ENCODE measurements at places on chromosomes 16 and 17. TPM values are rescaled to one million over a fixed set of nuclear protein-coding genes. Genes with fewer than 3 reads are reported as not detected.

Gene HOXB5
- total RNA-seq = 4.4 TPM

Gene CD300LB
- 1.3 TPM for total RNA-seq

- no peak for DNase-seq
Measured at GRCh38 chr16:51801635-51802034, 650.6 kb upstream of the SALL1 start.

GRCh38 chr17:46046957-46047356 lies 47.9 kb downstream of the STH start:
- no peak for DNase-seq

DNA sequence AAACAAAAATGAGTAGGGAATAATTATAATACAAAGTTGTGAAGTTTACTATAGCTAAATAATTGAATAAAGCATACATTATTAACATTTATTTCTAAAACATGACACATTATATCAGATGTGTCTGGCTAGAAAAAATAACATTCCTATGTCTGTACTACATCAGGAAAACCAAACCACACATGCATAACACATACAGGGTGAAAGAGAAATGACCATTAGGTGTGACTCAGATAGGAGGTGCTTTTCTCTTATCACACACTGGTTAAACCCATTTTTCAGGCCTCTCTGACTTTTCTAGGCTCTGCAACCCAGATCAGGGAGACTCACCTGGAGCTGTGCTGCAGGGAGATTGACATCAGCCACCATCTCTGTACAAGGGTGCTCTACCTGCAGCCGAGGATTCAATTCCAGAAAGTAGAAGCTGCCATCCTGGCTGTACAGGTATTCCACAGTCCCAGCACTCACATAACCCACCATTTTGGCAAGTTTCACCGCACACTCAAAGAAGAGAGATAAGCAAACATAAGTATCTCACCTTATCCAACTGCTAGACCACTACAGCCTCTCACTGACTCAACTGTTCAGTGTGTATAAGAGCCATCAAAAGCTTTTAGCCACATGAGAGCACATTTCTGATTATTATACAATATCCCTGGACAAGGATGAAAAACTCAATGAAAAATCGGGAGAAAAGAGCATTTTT lies 116.6 kb upstream of the C17orf78 start:
- DNase-seq = no peak

- DNase-seq = no peak
Measured at GRCh38 chr16:89697161-89697615, 4.3 kb downstream of the SPATA2L start.

DNA sequence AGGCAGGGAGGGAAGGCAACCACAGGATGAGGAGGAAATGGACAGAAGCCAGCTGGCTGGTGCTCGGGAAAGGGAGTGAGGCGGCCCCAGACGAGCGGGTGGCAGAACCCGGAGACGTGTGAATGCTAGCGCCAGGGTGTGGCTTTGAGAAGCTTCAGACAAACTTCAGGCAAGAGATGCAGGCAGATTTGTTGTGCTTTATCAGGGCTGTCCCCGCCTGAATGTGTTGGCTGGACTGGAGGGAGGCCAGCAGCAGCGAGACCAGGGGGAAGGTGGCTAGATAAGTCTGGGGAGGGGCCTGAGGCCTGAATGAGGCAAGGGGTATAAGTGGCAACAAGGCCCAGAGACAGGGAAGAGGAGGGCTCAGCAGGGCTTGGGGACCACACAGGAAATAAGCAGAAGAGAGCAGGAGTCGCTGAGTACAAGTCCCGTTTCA lies 22.0 kb downstream of the CAMKK1 start:
- DNase-seq = no peak

DNA sequence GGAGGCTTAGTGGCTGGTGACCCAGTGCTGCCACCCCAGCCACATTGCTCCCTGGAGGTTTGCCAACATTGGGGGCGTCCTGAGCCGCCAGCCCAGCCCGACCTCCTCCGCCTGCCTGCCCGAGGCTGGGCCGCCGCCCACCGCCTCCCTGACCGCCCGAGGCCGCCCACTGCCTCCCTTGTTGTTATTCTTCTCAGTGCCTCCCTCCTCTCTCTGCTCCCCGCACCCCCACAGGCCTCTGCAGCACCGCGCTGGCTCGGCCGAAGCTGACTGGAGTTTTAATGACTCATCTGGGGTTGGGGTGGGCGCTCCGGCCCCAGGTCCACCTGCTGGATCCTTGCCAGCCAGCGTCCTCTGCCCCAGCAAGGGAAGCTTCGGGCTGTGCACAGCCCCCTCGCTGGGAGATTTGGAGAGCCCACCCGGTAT lies 102.5 kb downstream of the RBFOX3 start:
- no peak for DNase-seq

DNA sequence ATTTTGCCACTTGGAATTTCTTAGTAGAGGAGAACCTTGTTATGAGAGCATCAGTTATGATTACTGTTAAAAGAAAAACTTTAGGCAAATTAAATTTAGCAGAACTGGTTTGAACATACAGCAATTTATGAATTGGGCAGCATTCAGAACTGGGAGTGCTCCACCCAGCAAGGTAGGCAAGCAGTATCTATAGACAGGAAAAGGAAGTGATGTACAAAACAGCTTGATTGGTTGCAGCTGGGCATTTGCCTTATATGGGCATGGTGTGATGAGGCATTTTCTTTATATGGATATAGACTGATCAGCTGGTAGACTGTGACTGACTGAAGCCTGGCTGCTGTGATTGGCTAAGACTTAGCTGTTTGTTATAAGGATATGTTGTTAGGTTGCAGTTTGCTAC lies 17.6 kb upstream of the CYLD start:
- DNase-seq = no peak

DNA sequence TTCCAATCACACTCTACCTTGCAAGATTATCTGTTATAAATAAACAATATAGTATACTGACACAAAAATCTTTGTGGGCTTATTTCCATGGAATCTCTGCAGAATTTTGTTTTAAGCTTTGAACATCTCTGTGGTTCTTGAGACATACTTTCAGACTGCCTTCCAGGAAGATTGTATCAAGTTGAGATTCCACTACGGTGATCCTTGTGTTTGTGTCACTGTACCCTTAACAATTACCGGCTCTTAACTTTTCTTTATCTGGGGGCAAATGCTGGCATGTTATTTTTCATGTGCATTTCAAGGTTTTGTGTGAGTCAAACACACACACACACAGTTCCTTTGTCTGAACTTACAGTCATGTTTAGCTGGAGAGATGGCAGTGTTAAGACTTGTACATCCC lies 472.7 kb upstream of the HSBP1 start:
- no peak for DNase-seq

- DNase-seq = peak; percentile 12
Measured at GRCh38 chr16:67016143-67016542, 12.8 kb upstream of the CBFB start.

- DNase-seq = no peak
Measured at GRCh38 chr16:88701581-88702370, 4.4 kb downstream of the RNF166 start.

- DNase-seq = no peak
Measured at GRCh38 chr17:48596735-48597527, 3.4 kb upstream of the HOXB5 start.

Measured in upper lobe of right lung (tissue), 1 donor.